Lower leg skin (tissue), 4 donors: ENCODE measurements at places on chromosomes 6 and 20.

- DNase-seq: no peak
Measured at GRCh38 chr6:146433881-146434731, 109.5 kb upstream of the RAB32 start.

DNA sequence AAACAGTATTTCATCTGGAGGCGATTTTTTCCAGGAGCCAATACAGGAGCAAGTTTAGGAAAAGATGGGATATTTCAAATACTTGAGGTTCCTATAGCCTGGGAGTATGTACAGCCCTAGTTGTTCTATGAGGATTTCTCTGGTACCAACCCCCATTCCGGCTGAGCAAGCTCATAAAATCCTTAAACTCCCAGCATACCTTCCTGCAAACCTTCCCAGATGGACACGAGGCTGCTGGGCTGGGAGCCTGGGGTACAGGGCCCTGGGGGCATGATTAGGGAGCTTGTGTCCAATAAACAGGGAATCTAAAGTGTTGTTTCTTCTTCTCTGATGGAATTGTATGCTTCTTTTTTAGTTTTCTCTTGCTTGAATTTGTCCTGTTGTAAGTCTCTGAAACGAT is 1.5 kb downstream of the PRRC2A start:
- no peak for DNase-seq

DNA sequence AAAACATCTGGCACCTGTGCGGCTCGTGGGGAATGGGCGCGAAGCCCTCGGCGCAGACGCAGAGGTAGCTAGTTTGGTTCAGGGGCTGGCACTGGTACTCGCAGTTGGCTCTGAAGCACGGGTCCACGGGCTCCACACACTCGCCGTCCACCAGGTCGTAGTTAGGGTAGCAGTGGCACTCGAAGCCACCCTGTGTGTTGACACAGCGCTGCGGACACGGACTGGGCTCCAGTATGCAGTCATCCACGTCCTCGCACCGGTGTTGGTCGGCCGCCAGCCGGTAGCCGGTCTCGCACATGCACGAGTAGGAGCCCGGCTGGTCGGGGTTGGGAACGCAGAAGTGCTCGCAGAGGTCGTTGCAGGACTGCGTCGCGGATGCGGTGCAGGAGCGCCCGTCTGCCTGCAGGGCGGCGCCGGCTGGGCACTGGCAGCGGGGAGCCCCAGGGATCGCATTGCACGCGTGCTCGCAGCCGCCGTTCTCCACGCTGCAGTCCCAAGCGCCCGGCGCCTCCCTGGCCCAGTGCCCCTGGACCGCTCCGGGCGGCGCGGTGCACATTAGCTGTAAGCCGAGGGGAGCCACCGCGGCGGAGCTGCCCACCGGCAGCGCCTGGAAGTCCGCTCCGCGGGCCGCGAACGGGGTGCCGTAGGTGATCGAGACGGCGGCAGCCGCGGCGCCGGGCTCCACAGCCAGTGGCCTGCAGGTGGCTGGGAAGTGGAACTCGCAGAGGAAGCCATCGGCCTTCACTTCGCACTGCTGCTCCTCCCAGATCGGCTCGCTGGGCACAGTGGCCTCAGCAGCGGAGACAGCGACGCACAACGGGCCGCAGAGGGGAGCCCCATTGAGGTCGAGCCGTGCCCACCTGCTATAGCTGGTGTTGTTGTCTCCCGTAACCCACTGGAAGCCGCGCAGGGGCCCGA is 930 bp downstream of the THBD start:
- DNase-seq: peak; percentile 91

GRCh38 chr20:20342066-20342465 is 25.8 kb upstream of the INSM1 start:
- DNase-seq: no peak

DNA sequence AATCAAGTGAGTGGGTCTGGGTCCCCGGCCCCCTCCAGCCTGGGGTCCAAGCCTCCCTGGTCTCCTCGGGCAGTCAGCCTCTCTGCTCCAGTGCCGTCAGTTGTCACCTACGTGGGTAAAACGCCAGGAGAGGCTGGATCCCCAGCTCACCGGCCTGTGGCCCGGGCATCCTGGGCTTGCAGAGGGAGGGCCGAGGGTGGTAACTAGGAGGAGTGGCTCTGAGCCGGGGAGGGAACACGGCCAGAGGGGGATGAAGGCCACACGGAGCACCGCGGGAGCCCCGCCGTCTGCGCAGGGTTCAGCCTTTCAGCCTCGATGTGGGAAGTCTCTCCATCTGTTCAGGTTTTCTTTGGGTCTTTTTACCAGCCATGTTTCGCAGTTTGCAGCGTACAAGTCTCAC is 29.5 kb upstream of the BHLHE23 start:
- no peak for DNase-seq
